ENCODE measurements at places on chromosomes 4 and X. TPM values are rescaled to one million over a fixed set of nuclear protein-coding genes. Genes with fewer than 3 reads are reported as not detected.

SHROOM4 gene
- 10.8 TPM for total RNA-seq

CNOT6L gene
- total RNA-seq, result 26.3 TPM

C1QTNF7 gene
- 1.7 TPM for total RNA-seq

GLUD2 gene
- 1.5 TPM for total RNA-seq

LONRF3 gene
- 3.0 TPM for total RNA-seq

DNA sequence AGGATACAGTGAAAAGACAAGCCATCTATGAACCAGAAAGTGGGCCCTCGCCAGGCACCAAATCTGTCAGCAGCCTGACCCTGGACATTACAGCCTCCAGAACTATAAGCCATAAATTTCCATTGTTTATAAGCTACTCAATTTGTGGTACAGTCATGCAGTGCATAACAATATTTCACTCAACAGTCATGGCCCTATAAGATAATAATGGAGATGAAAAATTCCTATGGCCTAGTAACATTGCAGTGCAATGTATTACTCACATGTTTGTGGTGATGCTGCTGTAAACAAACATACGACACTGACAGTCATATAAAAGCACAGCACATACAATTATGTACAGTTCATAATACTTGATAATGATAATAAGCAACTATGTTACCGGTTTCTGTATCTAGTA, 17.1 kb upstream of the TLR1 start:
- DNase-seq, result no peak

Data from Right ventricle myocardium inferior (tissue), 1 donor.